ENCODE measurements at places on chromosomes 4 and X.

DNA sequence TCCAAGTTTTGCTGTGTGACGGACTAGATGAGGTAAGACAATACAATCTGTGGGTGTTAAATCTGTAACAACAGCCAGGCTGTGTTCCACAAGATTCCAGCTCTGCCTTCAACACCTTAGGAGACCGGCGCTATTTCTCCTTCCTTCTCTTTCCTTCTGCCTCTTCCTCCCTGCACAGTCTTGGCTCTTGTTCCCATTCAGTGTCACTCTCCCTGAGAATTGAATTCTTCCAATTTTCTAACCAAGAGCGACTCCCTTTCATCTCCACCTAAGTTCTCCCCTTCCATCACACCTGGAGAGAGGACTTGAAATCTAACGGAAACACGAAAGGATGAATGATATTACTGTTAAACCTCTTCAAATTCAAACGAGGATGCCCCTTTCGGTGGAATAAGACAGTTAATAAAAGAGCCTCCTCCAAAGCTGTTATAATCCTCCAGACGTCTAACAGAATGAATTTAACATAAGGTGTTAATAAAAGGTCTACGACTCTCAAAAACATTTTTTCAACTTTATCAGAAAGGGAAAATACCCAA, 2.7 kb downstream of the EPHA5 start:
- DNase-seq, result no peak

DNA sequence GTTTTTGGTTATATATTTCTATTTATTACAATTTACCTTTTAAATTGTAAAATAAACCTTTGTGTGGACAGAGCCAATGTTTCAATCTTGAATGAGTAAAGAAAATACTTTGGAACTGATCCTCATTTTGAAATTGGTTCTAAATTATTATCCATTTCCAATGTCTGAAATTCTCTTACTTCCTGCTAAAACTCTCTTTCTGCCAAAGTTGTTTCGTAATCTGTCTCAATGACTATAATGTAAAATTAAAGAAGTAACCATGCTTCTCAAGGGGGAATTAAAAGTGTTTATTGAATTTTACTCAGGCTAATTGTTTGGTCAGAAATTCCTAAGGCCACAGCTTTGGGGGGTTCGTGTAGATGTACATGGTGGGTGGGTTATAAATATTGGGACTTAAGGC, 34.8 kb downstream of the YIPF6 start:
- DNase-seq, result no peak

DNA sequence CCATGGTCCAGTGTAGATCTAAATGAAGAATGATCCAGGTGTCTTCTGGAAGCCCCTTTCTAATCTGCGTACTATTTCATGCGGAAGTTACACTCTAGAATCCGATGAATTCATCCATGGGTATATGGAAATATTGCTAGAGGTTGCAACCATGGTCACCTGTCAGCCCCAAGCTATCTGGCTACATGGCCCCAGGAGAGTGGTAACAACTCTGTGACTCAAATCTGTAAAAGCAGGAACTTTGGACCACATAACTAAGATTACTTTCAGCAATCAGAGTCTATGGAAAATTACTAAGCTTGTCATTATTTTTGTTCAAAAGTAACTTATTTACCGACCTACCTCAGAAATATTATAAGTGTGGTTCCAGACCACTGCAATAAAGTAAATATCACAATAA, 150.6 kb upstream of the MED14 start:
- no peak for DNase-seq

DNA sequence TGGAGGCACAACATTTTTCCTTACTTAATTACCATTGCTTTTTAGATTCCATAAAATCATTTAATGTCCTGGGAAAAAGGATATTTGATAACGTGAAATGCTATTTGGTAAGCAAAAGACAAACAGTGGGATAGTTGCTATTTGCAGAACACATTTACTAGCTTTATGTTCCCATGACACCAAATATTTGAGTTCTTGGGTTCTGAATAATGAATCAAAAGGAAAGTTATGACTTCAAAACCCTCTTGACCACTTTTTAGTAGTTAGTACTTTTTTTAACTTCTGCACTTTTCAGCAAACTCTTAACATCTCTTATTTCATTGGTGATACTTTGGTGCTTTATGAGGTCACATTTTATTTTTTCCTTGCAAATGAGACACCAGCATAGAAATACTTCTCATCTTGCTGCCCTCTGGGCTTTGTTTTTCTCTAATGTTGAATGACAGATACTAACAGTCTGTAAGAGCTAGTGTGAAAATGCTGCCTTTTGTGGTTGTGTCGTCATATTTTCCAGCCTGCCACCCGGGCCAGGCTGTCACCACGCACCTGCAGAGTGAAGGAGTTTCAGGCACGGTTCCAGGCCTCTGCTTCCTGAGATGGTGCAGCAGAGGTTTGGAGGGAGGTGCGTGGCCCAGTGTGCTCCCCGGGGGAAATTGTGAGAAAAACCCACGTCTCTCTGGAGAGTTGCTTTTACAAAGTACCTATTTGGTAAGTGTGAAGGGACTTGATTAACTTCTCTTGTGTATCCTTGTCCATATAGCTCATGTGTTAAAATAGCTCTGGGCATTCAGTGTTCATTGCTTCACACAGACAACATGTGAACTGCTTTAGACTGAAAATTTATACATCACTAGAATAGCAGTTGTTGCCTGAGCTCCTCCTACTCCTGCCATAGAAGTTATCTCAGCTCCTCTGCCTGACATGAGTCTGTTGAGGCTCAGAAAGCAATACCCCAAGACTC, 34.7 kb downstream of the MSL3 start:
- no peak for DNase-seq

- no peak for DNase-seq
Observed at GRCh38 chr4:150495550-150495949, 86.4 kb upstream of the MAB21L2 start.

GRCh38 chr4:168781926-168782325, 228.1 kb downstream of the CBR4 start:
- DNase-seq, result no peak

GRCh38 chr4:57075367-57075766, 34.8 kb downstream of the IGFBP7 start:
- no peak for DNase-seq

DNA sequence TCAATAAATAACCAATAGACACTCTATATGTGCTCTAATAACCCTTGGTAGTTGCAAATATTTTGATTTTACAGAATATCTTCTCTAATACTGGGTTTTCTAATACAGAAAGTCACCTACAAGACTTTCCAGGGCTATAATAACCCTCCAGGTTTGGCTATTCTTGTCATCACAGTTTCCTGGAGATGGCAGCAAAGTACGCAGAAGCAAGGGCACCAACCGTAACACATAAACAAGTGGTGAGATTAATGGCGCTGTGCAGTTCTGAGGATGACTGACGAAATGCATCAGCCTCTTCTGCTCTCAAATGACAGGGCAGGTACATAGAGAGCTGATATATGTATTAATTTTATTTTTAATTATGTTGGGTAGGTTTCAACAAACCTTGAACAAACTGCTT, 122.4 kb downstream of the C4orf33 start:
- no peak for DNase-seq

GRCh38 chr4:169061386-169061785, 51.3 kb upstream of the CBR4 start:
- no peak for DNase-seq

GRCh38 chr4:78551420-78552351, at the start of gene ANXA3:
Gene ANXA3 (plus strand): TSS chr4:78551770. CDS start chr4:78554474, 2,704 bp downstream.
- peak; percentile 47 for DNase-seq

GRCh38 chr4:162706051-162706450, 460.6 kb downstream of the NAF1 start:
- no peak for DNase-seq

GRCh38 chrX:86930419-86930818, 587.2 kb upstream of the KLHL4 start:
- DNase-seq, result no peak

DNA sequence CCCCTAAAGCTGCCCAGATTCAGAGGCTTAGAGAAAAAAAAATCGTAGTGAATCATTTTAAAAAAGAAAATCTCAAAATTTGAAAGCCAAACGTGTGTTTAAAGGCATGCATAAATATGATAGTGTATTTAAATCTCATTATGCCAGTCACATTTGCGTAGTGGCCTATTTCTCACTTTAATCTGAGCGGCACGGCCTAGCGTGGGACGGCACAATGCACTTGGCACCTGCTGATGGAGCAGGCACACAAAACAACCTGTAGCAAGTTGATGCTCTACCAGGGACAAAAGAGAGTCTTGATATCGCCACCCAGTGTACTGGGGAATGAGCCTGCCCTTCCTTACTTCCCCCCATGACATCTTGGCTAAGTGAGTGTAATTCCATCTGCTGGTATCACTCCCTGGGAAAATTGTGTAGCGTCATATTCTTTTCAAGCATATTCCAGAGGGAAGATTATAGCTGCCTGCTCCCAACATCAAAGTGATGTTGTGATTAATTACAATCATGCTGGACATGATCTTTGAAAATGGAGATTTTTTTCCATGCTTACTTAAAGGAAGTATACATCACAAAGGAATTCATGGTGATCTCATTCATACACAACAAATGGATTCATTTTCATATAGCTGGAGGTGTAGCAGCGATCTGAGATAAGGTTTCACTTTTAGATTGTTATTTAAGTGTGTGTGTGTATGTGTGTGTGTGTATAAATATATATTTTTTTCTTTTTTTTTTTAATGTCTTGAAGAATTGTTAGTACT, 138.8 kb downstream of the DCTD start:
- DNase-seq, result no peak

DNA sequence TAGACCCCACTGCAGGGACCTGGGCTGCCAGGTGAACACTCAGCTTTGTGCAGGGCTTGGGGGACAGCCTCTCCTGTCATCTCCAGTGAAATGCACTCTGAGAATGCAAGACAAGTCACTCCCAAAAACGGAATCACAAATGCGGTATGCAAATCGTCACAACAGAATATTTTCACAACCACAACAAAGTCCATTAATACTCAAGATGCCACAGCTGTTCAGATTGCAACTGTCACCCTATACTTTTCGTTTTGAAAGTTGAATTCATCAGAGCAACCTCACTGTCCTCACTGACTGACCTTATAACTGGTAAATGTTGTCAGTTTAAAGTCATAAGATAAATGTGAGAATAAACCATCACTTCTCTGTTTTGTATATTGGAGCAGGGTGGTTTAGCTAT, 16.6 kb downstream of the JAKMIP1 start:
- no peak for DNase-seq

DNA sequence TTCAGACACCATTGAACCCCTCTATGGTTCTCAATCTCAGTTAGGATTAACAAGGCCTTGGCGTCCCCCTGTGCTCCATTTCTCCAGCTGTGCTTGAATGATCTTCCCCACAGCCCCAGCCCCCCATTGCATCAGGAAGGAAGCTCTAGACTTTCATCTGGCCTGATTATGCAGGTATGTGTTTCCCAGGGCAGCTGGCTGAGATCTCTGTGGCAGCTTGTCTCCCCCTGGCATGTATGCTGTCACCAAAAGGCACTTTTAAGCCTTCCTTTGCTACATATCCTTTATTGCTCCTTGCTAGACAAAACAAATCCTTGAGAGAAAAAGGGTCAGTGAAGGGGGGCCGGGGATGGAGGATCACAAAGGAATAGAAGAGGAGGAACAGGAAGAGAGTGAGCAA, 1056.0 kb upstream of the SLIT2 start:
- DNase-seq, result no peak

DNA sequence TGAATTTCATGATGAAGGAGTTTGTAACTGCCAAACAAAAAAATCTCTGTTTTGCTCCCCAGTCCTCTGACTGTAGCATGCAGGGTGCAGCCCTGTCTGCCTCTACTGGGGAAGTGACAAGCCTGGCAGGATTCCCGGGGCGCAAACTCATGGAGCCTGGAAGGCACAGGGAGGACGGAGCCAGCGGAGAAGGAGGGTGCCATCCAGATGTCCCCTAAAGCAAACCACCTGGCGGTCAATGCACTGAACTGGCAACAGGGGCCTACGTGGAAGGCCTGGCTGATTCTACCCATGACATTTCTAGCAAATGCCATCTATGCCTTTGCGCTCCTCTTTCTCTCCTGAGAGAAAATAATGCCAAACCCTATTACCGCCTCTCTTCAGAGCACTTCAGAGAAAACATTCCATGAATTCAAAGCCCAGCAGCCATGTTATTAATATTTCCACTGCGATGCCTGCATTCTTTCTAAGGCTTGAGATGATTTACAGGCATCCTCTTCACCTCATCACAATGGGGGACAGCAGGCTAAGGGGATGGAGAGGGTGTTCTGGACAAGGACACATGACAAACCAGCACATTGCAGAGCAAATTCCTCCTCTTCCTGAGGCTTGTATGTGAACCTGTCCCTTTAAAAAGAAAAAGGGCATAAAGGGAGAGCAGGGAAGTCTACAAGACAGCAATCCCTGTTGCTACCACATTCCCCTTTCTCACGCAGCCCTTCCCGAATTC, 329.3 kb upstream of the NOCT start:
- no peak for DNase-seq

DNA sequence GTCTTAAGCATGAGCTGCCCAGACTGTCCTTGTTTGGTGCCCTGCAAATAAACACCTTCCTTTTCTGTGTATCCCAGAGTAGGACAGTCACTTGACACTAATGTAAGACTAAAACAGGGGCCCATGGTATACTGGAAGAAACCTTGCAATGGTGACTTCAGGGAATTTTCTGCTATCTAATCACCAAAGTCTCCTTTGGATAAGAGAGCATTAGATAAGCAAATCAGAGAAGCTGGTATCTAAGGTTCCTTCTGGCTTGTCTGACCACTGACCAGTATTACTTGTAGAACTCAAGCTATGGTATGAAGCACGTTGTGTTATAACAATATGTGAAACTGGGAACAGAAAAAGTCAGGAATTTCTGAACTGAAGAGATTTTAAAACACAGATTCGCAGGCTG, 173.9 kb downstream of the COL25A1 start:
- no peak for DNase-seq

- no peak for DNase-seq
Observed at GRCh38 chrX:53050841-53051240, 2.3 kb downstream of the GPR173 start.
